ENCODE measurements at places on chromosomes 2 and 18. TPM values are rescaled to one million over a fixed set of nuclear protein-coding genes. Genes with fewer than 3 reads are reported as not detected.

Gene NOSTRIN
- not detected for total RNA-seq

Gene DNMT3A
- total RNA-seq = 17.7 TPM

Gene RSAD2
- total RNA-seq = 5.8 TPM

Gene AQP12A
- not detected for total RNA-seq

Gene SPATA3
- not detected for total RNA-seq

Gene APCDD1
- 0.23 TPM for total RNA-seq

Gene PJVK
- total RNA-seq = 2.1 TPM

Gene CAPN14
- 0.11 TPM for total RNA-seq

Gene SGPP2
- total RNA-seq = 0.92 TPM

Gene FEZ2
- 60.4 TPM for total RNA-seq

DNA sequence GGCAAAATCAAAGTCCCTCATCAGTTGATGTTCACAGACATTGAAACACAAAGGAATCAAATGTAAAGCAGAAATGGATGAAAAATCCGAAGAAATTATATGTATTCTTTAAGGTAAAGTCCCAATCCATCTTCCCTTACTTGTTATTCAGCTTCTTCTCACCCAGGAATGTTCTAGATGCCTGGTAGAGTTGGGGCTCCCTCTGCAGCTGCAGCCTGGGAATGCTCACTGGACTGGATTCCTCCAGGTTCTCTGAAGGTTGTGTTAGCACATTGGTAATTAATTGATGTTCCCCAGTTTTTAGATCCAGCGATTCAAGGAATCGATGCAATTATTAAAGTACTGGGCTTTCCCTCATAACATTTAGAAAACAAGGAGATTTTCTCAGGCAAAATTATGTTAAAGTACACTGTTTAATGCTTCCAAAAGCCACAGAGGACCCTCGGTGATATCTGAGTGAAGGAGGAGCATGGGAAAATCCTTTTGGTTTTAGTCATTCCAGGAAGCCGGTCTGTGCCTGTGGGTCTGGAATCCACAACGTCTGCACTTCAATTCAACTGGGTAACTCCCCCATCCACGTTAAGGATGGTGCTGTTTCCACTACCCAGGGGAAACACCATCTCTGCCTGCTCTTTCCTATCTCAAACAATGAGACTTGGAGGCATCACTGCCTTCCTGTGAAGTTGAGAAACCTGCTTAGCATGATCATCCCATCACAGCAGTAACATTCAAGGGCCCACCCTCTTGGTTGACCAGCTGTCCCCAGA is 22.0 kb downstream of the NTSR2 start:
- no peak for DNase-seq

GRCh38 chr2:102891296-102891695 is 129.5 kb downstream of the TMEM182 start:
- peak; percentile 48 for DNase-seq

DNA sequence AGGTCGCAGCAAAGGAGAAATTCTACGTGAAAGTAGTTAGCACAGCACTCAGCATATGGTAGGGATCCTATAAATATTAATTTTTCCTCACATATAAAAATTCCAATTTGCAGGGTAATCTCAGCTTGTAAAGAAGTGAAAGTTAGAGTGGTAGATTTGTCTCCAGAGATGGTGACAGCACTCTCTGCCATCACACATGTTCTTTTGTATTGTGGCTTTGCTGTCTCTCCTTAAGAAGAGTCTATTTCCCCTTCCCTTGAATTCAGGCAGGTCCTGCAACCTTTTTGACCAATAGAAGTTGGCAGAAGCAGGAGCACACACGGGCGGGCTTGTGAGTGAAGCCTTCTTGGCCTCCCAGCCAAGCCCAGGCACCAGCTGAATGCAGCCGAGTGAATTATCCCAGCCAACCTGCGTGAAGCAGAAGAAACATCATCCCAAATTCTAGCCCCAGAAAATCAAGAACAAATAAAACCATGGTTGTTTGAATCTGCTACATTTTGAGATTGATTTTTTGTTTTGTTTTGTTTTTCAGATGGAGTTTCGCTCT is 107.8 kb upstream of the COPS8 start:
- DNase-seq = no peak

GRCh38 chr2:10497797-10498251 is 49.7 kb upstream of the ODC1 start:
- DNase-seq = peak; percentile 96

- DNase-seq = no peak
Observed at GRCh38 chr2:154910701-154911100, 212.2 kb downstream of the KCNJ3 start.

GRCh38 chr18:67302043-67302442 is 214.5 kb downstream of the DSEL start:
- DNase-seq = no peak

DNA sequence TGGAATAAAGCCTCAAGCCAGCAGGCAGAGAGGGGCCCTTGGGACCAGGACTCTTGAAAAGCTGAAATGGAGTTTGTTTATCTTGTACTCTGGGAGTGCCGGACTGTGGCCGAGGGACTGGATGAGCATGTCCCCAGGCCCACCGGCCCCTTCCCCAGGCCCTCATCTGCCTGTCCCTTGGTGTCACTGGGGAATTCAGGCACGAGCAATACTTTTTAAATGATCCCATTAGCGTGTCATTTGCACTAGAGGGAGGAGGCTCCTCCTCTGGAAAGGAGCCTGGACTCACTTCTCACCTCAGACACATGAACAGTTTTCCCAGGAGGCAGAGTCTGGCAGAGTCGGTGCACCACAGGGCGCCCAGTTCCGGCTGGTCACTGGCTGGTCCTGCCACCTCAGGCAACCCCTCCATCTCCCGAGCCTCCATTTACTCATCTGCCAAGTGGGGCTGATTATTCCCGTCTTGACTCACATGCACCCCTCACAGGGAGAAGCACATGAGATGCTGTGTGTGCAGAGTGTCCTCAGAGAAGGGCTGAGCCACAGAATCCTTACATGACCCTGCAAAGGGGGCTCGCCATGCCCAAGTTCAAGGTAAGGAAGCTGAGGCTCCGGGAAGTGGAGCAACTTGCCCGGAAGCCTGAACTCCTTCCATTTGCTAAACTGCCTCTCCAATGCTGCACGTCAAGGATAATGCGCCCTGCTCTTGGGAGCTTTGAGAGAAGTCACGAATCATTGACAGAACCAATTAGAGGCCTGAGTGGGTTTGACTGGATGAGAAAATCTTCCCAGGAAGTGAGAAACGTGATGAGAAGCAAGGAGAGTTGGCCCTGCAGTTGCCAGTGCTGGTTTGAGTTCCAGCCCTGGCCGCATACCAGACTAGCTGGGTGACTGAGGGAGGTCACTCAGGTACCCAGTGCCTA is 26.7 kb downstream of the CIB4 start:
- no peak for DNase-seq

- no peak for DNase-seq
Observed at GRCh38 chr2:98419544-98419943, 25.1 kb upstream of the INPP4A start.

- DNase-seq = peak; percentile 24
Observed at GRCh38 chr2:144230448-144231085, 289.4 kb downstream of the ZEB2 start.

- DNase-seq = no peak
Observed at GRCh38 chr2:238498188-238498587, 71.5 kb downstream of the ASB1 start.

- peak; percentile 77 for DNase-seq
Observed at GRCh38 chr2:64945973-64946768, 43.0 kb upstream of the SLC1A4 start.

- DNase-seq = no peak
Observed at GRCh38 chr2:25794544-25795276, 83.6 kb downstream of the ASXL2 start.

DNA sequence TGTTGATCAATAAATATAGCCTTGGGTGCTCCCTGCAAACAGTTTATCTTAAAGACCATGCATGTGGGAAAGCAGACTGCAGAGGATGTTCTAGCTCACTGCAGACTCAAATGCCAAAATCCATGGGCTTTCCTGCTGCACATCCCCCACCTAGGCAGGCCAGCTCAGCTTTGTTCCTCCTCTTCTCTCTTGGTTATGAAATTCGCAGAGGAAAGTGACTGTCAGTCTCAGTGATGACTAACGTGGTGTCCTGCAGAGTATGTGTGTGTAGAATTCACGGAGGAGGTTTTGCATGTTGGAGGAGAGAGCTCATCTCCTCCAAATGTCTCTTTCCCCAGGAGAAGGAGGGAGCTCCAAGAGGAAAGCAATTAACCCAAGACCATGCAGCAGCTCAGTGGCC is 21.4 kb upstream of the KCNS3 start:
- DNase-seq = peak; percentile 13

DNA sequence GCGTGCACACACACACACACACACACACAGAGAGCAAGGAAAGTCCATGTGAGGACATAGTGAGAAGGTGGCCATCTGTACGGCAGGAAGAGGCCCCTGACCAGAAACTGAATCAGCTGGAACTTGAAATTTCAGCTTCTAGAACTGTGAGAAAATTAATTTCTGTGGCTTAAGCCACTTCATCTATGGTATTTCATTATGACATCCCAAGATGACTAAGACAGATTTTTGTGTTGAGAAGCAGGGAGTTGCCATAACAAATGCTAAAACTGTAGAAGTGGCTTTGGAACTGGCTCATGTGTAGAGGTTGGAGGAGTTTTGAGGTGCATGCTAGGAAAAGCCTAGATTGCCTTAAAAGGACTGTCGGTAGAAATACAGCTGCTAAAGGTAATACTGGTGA is 63.4 kb upstream of the ZBTB7C start:
- no peak for DNase-seq

- DNase-seq = no peak
Observed at GRCh38 chr2:177572236-177572671, 179.7 kb downstream of the AGPS start.

DNA sequence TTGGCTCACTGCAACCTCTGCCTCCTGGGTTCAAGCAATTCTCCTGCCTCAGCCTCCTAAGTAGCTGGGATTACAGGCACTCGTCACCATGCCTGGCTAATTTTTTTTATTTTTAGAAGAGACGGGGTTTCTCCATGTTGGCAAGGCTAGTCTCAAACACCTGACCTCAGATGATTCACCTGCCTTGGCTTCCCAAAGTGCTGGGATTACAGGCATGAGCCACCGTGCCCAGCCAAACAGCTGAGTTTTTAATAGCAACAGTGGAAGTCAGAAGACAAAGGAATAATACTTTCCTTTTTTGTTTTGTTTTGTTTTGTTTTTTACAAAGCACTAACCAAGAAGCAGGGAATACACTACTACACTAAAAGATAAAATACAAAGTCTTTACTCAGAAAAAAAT is 16.9 kb downstream of the GPR75 start:
- DNase-seq = no peak

DNA sequence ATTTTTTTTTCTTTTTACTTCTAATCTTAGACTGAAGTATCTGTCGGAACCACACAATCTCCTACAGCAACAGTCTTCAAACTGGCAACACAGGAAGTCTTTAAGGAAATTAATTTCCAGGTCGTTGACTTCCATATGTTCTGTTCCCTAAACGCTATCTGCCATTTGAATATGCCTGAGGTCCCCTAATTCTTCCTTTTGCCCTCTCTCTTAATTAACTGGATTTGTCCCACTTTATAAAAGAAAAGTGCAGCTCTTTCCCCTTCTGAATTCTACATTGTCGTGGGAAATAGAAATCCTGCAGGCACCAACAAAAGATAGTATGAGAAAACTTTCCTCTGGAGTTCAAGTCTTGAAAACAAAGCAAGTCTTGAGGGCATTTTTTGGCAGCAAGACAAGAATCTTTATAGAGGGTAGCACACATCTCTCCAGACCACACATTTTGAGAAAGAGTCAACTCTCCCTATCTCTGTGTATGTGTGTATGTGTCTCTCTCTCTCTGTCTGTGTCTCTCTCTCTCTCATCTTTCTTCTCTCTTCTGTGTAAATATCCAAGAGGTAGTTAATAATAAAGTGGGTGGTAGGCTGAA is 879.8 kb downstream of the SOCS6 start:
- no peak for DNase-seq

- DNase-seq = no peak
Observed at GRCh38 chr2:24883946-24884345, 36.1 kb downstream of the ADCY3 start.

DNA sequence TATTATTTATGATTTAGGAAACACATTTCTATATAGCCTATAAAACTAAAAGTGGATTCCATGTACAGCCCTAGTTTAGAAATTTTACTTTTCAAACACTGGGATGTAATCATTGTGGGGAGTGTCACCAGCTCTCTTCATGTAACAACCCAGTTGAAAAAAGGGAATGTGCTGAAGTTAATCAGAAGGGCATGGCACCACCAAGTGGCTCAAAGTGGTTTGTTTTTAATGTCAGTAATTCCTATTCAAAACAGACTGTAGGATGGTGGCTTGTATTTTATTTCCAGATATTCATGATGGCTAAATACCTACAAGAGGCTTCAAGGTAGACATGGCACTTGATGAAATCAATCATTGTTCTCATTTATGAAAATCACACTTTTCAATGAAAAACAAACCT is 58.1 kb upstream of the TMEM182 start:
- peak; percentile 21 for DNase-seq

- no peak for DNase-seq
Observed at GRCh38 chr2:164675687-164676086, 54.4 kb upstream of the GRB14 start.

- DNase-seq = no peak
Observed at GRCh38 chr2:8076448-8077342, 605.2 kb upstream of the ID2 start.

GRCh38 chr18:40576507-40577115 is 1378.4 kb upstream of the PIK3C3 start:
- no peak for DNase-seq

GRCh38 chr2:38380397-38381130 is 3.5 kb upstream of the ATL2 start:
- DNase-seq = no peak

- no peak for DNase-seq
Observed at GRCh38 chr2:173986805-173987204, 21.6 kb upstream of the SP3 start.

DNA sequence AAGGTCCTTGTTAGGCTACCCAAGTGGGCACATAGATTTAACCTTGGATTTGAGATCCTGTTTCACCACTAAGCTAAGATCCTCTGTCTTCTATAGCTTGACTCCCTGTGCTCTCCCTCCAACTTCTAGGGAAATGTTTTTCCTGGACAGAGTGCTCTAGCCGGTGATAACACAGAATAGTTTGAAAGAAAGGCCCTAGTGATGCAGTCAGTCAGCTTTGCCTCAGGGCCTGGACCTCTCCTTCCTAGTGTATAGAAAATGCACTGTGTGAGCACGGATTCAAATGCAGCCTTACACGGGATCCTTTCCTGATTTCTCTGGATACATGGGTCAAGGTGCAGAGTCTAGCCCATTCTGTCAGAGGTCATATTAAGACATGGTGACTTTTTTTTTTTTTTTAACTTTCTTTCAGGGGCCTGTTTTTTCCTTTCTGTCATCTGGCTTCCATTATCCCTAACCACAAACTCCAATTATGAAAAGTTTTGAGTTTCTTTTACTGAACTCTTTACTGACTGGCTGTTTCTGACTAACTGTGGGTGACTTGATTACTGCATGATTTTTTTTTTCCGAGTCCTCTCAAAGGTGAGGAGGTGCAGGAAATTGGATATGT is 122.6 kb downstream of the LRP1B start:
- no peak for DNase-seq

All from Daoy (cell line).